A549 treated with ZK216348 at 1 μM for 4 hours (cell line): ENCODE measurements at places on chromosomes 1 and 21. TPM values are rescaled to one million over a fixed set of nuclear protein-coding genes. Genes with fewer than 3 reads are reported as not detected.

FAM151A gene
- total RNA-seq = 0.12 to 0.15 TPM in 2 of 5 replicates, not detected in the others

IRF6 gene
- 0.05 to 0.18 TPM (median 0.17 TPM) in 5 replicates for total RNA-seq

KIF26B gene
- total RNA-seq = 0.04 to 0.09 TPM (median 0.05 TPM) in 5 replicates

LIPI gene
- total RNA-seq = not detected in 5 replicates

SLC22A15 gene
- total RNA-seq = 0.40 to 1.1 TPM (median 0.74 TPM) in 5 replicates

SPRR2A gene
- not detected in 5 replicates for total RNA-seq

GNAT2 gene
- 0.15 to 0.16 TPM in 2 of 5 replicates, not detected in the others for total RNA-seq
